Endothelial cell of umbilical vein (primary cell): ENCODE measurements at places on chromosomes 2 and 18. TPM values are rescaled to one million over a fixed set of nuclear protein-coding genes. Genes with fewer than 3 reads are reported as not detected.
A peak's percentile ranks its signal among the peaks of the same experiment; 100 is the strongest.

Gene ANKRD36
- total RNA-seq = 55.0 and 91.7 TPM in 2 replicates

Gene ARHGAP15
- total RNA-seq = not detected in 2 replicates

DNA sequence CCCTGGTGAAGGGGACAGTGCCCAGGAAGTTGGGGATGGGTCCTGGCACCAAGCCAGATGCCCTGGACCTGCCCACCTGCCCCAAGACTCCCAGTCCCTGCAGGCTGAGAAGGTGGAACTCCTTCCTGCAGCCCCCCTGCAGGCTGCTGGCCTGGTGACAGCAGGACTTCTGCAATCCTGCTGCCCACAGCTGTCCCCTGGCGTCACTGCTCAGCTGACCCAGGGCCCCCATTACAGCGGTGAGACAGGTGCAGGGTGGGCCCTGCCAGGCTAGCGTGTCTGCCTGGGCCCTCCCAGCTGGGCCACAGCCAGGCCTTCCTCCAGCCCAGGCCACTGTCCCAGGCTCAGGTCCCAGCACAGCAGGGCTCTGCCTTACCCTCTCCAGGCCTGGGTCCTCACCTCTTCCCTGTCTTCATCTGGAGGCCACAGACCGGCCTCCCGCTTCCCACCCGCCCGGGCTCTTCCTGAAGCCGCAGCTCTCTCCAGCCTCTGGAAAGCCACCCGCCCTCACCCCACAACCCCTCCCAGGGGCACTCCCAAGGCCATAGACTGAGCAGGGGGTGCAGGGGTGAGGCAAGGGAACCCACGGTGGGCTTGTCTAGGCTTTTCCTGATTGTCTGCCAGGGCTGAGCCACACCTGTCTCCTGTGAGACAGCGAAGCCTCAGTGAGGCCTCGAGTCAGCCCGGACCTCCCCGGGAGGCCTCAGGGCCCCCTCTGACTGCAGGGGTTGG, 8.8 kb upstream of the ERFE start:
- no peak for DNase-seq

GRCh38 chr2:159817283-159817682, 19.3 kb upstream of the CD302 start:
- no peak for DNase-seq

- DNase-seq = peak; percentile 57
These were observed 312.4 kb upstream of the MC4R start for GRCh38 chr18:60684843-60685513.
